ENCODE measurements at places on chromosomes 3 and 15.

DNA sequence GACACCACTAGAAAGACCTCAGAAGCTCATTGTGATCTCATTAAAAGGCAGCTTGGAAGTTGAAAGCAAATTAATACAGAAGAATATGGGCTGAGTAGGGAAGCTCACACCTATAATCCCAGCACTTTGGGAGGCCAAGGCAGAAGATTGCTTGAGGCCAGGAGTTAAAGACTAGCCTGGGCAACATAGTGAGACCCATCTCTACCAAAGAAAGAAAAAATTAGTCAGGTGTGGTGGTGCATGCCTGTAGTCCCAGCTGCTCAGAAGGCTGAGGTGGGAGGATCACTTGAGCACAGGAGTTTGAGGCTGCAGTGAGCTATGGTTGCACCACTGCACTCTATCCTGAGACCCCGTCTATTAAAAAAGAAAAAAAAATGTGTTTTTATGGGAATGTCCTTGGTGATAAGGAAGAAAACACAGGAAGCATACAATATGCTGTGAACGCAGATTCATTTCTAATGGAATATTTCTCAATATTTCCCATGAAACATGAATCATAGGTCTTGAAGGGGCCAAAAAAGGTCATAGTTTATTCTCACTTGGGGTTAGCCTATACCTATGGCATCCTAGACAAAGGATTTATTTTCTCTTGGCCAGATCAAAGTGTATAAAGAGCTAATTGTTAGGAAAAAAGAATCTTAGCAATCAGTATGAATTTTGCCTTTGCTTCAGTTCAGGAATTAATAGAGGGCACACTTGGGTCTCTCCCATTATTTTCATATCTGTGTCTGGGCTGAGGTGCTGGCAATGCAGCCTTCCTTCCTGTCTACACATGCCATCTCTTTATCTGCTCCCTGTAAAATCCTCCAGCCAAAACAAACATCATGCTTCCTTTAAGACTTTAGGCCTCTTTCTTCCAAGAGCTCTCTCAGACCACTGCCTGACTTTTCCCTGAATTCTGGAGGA lies 98.2 kb downstream of the FNDC3B start:
- no peak for DNase-seq

DNA sequence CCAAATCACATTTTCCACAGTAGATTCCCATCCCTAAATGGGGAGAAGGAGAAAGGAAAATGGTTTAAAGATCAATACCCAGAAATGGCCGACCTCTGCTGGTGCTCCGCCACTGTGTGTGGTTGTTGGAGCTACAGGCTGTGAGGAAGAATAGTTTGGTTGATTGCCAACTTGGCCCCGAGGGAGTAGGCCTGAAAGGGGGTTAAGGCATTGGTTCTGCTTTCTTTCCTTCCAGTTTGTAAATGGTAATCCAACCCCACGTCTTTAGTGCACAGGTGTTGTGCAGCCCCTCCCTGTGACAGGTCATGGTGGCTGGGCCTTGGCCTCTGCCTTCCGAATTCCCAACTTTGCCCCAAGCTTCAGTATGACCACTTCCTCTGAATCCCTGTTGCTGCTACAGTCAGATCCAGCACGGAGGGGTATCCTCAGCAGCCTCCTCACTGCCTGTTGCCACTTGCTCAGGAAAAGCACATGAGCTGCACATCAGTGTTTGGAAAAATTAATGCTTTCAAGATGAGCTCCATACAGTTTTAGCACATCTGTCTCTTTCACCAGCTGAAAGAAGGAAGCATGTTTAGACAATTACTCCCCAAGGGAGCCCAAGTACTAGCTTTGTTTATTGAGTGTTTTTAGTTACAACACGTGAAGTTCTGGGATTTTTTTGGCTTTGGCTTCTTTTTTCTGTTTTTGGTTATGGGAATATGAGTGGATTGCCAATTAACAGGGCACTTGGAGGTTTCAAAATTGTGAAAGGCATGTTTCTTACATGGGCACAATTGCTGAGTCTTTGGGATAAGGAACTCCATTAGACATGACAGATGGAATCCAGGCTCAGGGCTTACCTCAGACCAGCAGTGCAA lies 92.3 kb upstream of the ROPN1 start:
- DNase-seq, result no peak

DNA sequence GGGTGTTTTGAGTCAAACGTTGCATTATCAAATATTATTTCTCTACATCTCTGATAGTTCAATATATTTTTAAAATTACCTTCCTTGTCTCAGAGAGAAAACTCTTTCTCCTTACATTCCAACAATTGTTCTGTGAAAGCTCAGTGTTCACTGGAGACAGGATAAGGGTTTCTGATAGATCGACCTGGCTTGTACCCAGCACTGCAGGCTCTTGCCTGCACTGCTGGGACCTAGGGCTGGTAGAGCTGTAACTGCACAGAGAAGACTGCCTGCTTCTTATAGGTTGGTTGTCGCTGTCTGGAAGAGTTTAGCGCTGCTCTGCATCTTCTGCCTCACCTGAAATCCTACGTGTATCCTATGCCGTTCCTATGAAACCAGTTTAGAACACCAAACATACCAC lies 249.9 kb upstream of the LRTM1 start:
- DNase-seq, result no peak

DNA sequence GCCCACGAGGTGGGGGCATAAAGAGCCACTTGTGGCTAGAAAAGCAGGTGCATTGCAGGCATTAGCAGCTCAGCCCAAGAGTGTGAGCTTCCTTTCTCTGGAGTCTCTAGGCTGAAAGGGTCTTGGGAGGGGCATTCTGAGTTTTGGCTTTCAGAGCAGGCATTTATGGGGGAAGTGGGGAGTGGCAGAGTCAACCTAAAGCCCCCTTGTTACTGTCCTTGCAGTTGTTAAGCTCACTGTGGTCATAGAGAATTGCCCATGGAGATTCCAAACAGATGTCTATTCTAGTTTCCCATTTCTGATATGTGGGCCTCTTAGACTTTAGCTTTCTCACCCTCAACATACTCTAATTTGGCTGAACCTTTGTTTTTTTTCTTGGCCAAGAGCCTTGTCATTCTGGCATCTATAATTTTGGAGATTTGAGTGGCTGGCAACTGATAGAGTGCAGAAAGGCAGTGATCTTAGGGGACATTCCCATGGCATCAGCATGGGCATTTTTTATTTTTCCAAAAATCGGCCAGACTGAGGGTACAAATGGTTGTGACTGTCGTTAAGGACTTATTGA lies 217.9 kb downstream of the THSD4 start:
- no peak for DNase-seq

- DNase-seq, result no peak
Measured at GRCh38 chr3:79113876-79114275, 653.9 kb downstream of the ROBO1 start.
